ENCODE measurements at places on chromosomes 2 and 18. TPM values are rescaled to one million over a fixed set of nuclear protein-coding genes. Genes with fewer than 3 reads are reported as not detected.

- DNase-seq = no peak
Measured at GRCh38 chr2:161223139-161223732, 63.0 kb downstream of the TANK start.

DNA sequence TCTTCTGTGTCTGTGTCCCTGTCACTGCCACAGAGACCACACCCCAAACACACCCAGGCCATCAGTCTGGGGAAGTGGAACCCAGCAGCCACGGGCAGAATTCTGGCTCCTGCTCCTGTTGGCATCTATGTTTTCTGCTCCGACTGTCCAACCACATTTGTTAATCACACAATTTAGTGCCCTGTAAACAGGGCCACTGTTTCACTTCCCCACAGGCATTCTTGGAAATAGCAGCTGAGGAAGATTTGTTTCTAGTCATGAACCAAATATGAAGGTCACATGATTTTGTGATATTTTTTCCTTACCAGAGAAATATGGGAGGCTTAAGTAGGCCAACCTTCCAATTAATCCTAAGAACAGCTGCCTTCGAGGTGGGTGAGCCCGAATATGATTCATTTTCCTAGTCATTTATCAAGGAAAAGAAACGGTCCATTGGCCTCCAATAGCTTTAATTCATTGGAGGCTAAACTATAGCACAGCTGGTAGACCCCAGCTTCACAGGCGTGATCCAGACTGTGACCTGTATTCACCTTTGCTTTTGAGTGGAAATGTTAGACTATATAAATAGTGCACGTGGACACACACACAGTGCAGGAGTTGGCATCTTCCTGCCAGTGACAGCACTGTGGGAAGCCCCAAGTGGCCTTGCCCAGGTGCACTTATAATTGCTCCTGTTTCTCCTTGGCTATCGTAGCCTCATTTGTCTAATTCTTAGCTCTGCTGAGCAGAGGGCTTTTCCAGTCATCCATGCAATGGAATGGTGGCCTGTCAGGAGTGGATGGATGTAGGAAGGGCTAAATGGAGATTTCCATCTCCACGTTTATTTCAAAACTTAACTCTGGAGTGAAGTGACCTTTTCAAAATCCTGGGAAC is 267.9 kb downstream of the LPIN1 start:
- DNase-seq = no peak

DNA sequence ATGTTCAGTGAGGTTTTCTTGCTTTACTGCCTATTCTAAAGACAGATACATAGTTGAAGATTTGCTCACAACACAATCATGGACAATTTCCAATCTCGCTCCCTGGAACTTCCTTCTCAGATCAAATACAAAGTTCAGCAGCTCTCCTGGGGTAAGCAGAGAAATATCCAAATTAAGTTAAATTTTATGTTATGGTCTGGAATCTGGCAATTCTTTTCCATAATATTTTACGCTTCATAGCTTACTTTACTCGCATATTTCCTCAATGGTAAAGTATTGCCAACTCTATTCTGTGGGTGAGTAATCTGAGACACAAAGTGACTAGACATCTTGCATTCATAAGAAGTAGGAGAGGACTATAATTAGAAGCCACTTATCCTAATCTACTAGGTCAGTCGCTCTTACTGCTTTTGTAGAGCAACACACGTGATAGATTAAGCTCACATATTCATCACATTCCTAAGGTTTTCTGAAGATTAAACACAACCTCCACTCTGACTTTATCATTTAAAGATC is 529.4 kb downstream of the CCDC85A start:
- no peak for DNase-seq

DNA sequence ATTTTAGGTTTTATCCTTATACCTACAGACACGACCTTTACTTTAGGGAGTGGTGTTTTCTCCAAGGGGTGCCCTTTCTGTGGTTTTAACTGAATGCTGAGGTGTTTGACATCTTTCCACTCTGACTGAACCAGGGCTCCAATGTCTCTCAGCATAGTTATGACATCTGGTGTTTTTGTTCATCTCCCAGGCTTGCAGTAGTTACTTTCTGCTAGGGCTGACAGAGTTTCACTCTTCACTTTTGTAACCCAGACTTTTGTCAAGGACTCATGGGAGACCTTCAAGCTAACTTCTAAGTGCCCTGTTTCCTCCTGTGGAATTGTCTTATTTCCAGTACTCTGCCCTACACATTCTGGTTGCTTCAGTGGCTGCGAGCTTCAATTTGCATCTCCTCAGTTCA is 103.1 kb downstream of the CCDC85A start:
- no peak for DNase-seq

GRCh38 chr18:51068105-51068504 is 38.1 kb downstream of the SMAD4 start:
- no peak for DNase-seq

DNA sequence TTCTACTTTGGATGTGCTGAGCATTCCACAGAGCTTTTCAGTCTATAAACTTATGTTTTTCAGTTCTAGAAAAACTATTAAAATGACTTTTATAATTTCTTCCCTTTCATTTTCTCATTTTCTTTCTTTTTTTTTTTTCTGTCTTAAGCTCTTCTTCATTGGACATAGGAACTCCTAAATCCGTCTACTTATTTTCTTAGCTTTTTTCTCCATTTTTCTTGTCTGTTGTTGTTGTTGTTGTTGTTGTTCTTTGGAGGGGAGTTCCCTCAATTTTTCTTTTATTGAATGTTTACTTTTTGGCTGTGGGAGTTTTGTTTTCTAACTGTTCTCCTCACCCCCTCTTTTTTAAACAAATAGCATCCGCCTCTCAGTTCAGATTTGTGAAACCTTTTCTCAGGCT is 7.9 kb downstream of the SOCS6 start:
- no peak for DNase-seq

- DNase-seq = no peak
Measured at GRCh38 chr18:26422472-26423162, 125.7 kb downstream of the KCTD1 start.

GRCh38 chr2:96225016-96225533 is 16.4 kb upstream of the STARD7 start:
- DNase-seq = no peak

GRCh38 chr2:101569886-101570520 is 95.1 kb upstream of the RFX8 start:
- no peak for DNase-seq

DNA sequence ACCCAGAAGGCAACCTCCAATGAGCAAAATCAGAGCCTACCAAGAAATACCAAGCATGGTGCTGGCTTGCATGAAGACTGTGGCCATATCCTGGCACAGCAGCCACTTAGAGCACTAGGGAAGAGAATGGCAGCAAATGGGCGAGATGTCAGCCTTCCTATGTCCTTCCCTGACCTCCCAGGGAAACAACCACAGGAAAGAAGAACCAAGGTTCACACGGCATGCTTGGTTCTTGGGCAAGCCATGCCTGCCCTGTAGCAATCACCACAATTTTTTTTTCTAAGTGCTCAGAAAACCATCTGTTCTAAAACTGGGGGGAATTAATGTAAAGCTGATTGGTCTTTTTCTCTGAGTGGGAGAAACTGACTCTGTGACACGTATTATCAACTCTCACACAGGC is 27.8 kb downstream of the GALNT14 start:
- no peak for DNase-seq

DNA sequence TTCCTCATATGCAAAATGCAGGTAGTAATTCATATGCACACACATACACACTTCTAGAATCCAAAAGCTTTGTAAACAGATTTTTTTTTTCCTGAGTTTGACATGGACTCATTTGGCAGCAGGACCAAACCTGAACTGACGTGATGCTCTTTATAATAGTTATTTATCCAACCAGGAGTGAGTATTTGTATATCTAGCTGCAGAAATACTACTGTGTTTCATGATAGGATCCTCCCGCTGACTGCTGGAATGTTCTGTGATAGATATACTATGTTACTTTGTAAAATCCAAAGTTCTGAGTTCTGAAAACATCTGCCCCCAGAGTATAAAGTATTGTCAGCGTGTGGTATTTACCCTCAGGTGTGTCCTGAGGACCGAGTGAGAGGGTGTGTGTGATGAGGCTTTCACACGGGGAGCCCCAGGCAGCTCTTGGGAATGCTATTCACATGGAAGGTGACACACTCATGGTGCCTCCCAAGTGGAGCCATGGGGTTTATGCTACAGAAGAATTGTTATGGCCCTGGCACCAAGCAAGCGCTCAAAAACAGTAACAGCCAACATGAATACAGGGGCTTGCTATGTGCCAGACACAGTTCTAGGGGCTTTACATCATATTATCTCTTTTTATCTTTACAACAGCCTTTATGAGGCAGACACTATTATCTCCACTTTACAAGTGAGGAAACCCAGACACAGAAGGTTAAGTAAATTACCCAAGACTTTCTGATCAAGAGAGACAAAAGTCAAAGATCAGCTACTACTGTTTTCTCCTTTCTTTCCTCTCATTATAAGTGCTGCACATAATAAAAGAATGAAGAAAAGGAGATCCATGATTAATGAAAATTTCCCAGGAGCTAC is 16.7 kb upstream of the TXNDC2 start:
- DNase-seq = no peak

DNA sequence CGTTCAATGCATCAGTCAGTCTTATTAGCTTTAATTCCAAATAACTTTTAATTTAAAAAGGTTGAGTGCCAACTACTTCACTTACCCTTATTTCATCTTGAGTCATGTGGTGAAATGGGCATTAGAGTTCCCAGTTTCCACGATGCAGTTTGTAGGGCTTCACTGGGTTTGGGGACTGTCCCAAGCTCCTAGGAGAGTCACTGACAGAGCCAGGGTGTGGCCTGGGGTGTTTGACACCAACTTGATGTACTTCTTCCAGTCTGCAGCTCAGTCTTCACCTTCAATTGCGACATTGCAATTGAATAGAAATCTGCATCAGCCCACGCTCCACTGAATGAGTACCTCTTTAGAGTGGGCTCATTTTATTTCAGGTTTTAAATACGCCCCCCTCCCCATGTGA is 165.3 kb downstream of the ARL4C start:
- DNase-seq = no peak

DNA sequence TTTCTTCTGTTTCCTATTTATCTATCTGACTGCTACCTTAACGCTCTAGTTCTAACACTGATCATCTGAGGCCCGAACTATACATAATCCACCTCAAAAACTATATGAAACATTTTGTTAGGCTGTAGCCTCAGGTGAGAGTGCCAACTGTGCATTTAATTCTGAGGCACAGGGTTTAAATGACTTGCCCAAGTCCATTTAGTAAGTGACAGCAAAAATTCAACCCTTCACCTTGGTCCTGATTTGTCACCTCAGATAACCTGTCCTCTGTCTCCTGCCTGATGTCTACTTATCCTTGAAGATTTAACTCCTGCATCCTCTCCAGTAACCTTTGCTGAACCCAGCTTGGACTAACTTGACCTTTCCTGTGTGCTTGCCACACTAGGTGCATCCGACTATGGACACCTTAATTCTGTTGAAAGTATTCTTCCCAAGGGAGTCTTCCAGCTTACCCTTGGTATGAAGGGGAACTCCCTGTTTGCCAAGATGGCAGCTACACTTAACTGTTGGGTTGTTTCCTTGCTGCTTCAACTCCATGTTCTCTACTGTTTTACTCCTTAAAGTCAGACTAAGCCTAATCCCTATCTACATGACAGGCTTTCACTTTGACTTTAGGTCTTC is 23.5 kb downstream of the CD302 start:
- no peak for DNase-seq

DNA sequence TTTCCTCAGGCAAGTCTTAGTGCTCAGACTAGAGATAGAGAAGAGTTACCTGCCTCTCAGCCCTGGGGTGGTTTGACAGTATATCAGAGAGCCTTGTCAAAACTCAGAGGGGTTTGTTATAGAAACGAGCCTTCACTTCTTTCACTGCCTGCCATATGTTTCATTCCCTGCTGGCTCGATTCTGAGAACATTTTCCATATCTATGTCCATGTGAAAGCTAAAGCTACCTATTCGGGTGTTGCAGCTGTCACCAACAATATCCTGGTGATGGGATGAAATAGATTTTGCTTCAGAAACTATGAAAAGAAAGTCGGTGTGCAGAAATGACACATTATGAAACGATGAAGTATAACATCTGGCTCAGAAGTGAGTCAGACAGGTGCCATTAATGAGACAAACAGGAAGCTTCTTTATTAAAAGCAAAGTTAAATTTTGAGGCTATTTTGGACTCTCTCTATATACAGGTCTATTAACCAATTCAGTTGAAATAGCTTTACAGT is 56.1 kb upstream of the TANK start:
- no peak for DNase-seq

- no peak for DNase-seq
Measured at GRCh38 chr2:86118130-86118529, 12.1 kb downstream of the PTCD3 start.

DNA sequence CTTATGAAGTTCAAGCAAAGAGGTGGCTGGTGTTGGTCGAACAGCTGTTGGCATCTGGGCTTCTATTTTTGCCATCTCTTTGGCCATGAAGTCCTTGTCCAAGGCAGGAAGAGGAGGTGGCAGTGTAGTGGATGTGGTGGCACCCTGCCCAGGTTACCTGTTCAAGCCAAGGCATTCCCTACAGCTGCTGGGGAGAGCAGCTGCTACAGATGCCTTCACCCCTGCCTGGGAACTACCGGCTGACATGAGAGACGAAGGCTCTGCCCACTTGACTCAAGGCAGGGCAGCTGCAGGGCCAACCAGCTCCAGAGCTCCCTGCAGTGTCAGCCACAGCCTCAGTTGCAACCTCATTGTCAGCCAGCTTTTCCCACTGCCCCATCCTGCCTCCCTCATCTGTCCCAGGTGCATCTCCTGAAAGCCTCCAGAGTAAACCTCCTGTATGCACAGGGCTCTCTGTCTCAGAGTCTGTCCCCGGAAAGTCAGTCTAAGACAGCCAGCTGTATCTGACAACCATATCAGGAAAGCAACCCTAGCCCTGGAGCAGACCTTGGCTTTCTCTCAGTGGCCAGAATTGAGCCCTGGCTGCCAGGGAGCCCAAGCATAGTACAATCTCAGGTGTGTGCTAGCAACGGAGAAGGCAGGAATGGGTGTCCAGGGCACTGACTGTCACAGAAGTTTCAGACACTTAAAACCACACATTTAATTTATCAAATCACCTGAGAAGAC is 115.9 kb downstream of the RPIA start:
- no peak for DNase-seq

DNA sequence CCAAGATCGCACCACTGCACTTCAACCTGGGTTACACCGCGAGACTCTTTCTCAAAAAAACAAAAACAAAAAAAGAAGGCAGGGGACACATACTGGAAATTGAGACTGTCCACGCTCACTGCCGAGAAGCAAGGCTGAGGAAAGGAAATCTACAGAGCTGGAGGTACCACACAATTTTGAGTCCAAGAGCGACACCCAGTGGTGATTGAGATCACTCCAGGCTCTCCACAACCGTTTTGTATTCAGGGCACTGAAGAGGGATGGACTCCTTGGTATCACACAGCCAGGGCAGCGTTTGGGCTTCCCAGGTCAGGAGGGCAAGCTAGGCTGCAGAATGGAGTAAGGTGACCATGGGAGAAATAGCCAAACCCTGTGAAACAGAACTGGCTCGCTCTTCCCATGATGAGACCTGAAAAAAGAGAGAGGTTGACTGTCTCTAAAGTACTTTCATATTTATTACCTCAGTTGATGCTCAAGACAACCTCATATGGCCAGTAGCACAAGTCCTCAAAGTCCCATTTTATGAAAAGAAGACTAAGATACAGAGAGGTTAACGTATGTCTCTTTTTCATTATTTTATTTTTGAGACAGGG is 74.5 kb upstream of the YPEL5 start:
- no peak for DNase-seq

Gene ERICH2
- total RNA-seq = not detected

Gene HADHA
- total RNA-seq = 85.6 TPM

Gene ZBTB14
- 6.1 TPM for total RNA-seq

Gene EMX1
- total RNA-seq = not detected

Gene PGAP1
- total RNA-seq = 15.3 TPM

Gene EVX2
- total RNA-seq = not detected

Gene C1D
- total RNA-seq = 12.1 TPM

Gene ODC1
- total RNA-seq = 104 TPM

Gene AMER3
- total RNA-seq = not detected
